ENCODE measurements at places on chromosomes 2 and 18. TPM values are rescaled to one million over a fixed set of nuclear protein-coding genes. Genes with fewer than 3 reads are reported as not detected.

CTDSP1 gene
- 59.0 TPM for total RNA-seq

DCTN1 gene
- total RNA-seq, result 129 TPM

RMDN2 gene
- 21.0 TPM for total RNA-seq

CNGA3 gene
- total RNA-seq, result 9.7 TPM

ANKRD30BL gene
- 7.3 TPM for total RNA-seq

FRZB gene
- 66.1 TPM for total RNA-seq

ACTG2 gene
- 53.9 TPM for total RNA-seq

HEATR5B gene
- 73.4 TPM for total RNA-seq

CRYGD gene
- 823 TPM for total RNA-seq

IMPACT gene
- 37.8 TPM for total RNA-seq

SERPINB8 gene
- 3.8 TPM for total RNA-seq

UGT1A8 gene
- not detected for total RNA-seq

EGR4 gene
- total RNA-seq, result not detected

CYTIP gene
- total RNA-seq, result 1.8 TPM

RBKS gene
- 3.2 TPM for total RNA-seq

DCDC2C gene
- total RNA-seq, result 1.6 TPM

ANAPC1 gene
- total RNA-seq, result 70.0 TPM

CCDC74B gene
- 13.4 TPM for total RNA-seq

PRSS56 gene
- 9.6 TPM for total RNA-seq

LCT gene
- total RNA-seq, result not detected

UGT1A10 gene
- not detected for total RNA-seq

ABI2 gene
- total RNA-seq, result 118 TPM

IL1R1 gene
- 19.4 TPM for total RNA-seq

PCARE gene
- 57.0 TPM for total RNA-seq

SERPINB10 gene
- 1.3 TPM for total RNA-seq

REG1B gene
- total RNA-seq, result not detected

POTEI gene
- 0.22 TPM for total RNA-seq

TUBA3E gene
- total RNA-seq, result not detected

IL1RN gene
- total RNA-seq, result 10.3 TPM

UGP2 gene
- 132 TPM for total RNA-seq

AFF3 gene
- total RNA-seq, result 29.7 TPM

ACAA2 gene
- 49.9 TPM for total RNA-seq

FSHR gene
- total RNA-seq, result not detected

IL36A gene
- not detected for total RNA-seq

RFX8 gene
- 1.5 TPM for total RNA-seq

RNU2-63P gene
- total RNA-seq, result not detected

KCNF1 gene
- total RNA-seq, result 6.8 TPM

UPP2 gene
- 0.33 TPM for total RNA-seq

CFAP53 gene
- total RNA-seq, result 1.2 TPM

EFHD1 gene
- 5.9 TPM for total RNA-seq

CDK5R2 gene
- 16.2 TPM for total RNA-seq

SIX2 gene
- 12.4 TPM for total RNA-seq

ADGRF3 gene
- not detected for total RNA-seq

LYPD6 gene
- total RNA-seq, result 18.4 TPM

CNTNAP5 gene
- 16.3 TPM for total RNA-seq

ZEB2 gene
- 322 TPM for total RNA-seq

CTIF gene
- 44.0 TPM for total RNA-seq

SFT2D3 gene
- 12.0 TPM for total RNA-seq

RESP18 gene
- total RNA-seq, result not detected

CHMP1B gene
- 65.9 TPM for total RNA-seq

TP53I3 gene
- 40.7 TPM for total RNA-seq

MAP3K20 gene
- total RNA-seq, result 63.3 TPM

SNORC gene
- total RNA-seq, result 0.55 TPM

INPP5D gene
- 8.0 TPM for total RNA-seq

NRP2 gene
- total RNA-seq, result 53.5 TPM

DDX18 gene
- total RNA-seq, result 86.4 TPM

ABHD1 gene
- 0.49 TPM for total RNA-seq

CCDC178 gene
- total RNA-seq, result 3.1 TPM

Data from camera-type eye (tissue), 1 donor.